Stimulated activated CD4-positive, alpha-beta T cell treated with anti-CD3 and anti-CD28 coated beads, TNF-alpha, amount 100 ng/mL, for 1 hour (primary cell): ENCODE measurements at places on chromosomes 12 and 14.

DNA sequence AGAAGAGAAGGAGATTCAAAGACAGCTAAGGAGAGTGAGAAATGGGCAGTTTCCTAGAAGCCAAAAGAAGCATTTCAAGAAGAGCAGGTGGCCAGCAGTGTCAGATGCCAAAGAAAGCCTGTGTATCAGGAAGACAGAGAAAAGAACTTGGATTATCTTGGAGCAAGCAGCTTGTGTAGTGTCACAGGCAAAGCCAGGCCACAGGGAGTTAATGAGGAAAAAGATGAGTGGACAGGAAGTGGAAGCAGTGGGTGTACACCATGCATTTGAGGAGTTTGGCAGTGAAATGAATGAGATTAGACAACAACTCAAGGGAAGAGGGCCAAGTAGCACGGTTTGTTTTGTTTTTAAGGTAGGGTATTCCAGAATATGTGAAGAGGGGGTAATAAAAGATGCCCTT is 5.6 kb upstream of the MYH7 start:
- DNase-seq: no peak

- DNase-seq: no peak
Observed at GRCh38 chr14:50475460-50475859, 56.9 kb downstream of the MAP4K5 start.

DNA sequence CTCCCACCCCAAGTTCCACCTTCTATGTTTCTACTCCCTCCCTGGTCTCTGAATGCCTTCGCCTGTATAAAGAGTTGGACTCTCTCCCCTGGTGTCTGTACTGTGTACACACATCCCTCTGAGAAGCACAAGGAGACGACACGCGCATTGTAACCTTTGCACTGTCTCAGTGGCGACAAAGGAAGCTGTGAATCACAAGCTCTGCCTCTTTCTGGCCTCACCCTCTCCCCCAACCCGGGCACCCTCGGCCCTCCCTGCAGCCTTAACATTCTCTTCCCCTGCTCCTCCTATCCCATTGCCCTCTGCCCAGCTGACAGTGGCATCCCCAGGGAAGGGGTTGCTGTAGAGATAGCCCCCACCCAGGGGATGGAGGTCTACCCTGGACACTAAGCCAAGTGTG is 2.5 kb upstream of the SMARCD1 start:
- no peak for DNase-seq

DNA sequence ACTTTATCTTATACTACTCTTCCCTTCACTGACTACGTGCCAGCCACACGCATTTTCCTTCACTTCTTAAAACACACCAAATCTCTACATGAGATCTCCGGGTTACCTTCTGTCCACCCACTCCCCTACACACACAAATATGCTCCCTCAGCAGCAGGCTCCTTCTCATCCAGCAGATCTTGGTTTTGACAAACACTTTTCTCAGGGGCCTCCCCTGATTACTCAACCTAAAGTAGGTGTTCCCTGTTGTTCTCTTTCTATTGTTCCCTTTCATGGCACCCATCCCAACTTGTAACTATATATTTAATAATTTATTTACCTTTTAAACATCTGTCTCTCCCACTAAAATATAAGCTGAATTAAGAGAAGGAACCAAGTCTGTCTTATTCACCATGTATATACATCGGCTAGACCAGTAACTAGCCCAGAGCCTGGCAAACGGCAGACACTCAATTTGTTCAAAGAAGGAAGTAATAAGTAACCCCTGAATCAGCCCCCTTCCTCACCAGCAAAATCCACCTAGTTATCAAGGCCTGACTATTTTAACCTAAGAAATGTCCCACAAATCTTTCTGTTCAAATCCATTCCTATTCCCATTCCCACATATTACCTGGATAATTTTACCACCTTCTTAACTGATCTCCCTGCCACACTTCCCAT is 2.7 kb downstream of the C2CD5 start:
- DNase-seq: no peak

DNA sequence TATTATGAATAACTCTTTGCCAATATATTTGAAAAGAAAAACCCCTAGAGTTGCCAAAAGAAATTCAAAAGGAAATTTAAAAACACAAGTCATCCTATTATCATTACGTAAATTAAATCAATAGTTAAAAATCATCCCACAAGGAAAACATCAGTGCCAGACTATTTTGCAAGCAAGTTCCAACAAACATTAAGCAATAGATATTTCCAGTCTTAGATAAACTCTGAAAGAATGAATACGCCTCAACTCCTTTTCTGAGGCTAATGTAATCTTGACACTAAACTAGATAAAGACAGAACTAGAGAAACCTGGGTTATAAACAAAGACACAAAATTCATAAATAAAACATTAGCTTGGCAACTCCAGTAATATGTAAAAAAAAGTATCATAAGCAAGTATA is 245.9 kb downstream of the FOXN3 start:
- DNase-seq: no peak

- DNase-seq: no peak
Observed at GRCh38 chr12:113910751-113911272, 55.3 kb downstream of the RBM19 start.
